ENCODE measurements at places on chromosomes 1 and 21. TPM values are rescaled to one million over a fixed set of nuclear protein-coding genes. Genes with fewer than 3 reads are reported as not detected.

DNA sequence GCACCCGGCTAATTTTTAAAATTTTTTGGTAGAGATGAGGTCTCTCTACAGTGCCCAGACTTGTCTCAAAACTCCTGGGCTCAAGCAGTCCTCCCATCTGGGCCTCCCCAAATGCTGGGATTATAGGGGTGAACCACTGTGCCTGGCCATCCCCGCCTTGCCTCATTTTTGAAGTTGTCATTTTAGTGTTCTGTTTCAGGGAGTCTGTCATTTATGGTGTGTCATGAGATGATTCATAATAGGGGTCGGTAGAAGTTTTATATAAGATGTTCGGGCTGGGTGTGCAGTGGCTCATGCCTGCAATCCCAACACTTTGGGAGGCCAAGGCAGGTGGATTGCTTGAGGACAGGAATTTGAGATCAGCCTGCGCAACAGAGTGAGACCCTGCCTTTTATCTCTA, 8.5 kb downstream of the PRCC start:
- H3K4me1 ChIP-seq, result peaks cover 48% of the 10 kb centered on the region
- no peaks in the 10 kb centered on the region for H3K27me3 ChIP-seq
- H3K36me3 ChIP-seq, result no peaks in the 10 kb centered on the region
- peak overlapping the region; percentile 71 for H3K27ac ChIP-seq
- no peak overlapping the region for H3K4me3 ChIP-seq

GRCh38 chr1:38465460-38465859, 394.1 kb downstream of the RRAGC start:
- H3K4me1 ChIP-seq, result no peaks in the 10 kb centered on the region
- H3K27me3 ChIP-seq, result no peaks in the 10 kb centered on the region
- H3K36me3 ChIP-seq, result no peaks in the 10 kb centered on the region
- H3K4me3 ChIP-seq, result no peak overlapping the region
- no peak overlapping the region for H3K27ac ChIP-seq

DNA sequence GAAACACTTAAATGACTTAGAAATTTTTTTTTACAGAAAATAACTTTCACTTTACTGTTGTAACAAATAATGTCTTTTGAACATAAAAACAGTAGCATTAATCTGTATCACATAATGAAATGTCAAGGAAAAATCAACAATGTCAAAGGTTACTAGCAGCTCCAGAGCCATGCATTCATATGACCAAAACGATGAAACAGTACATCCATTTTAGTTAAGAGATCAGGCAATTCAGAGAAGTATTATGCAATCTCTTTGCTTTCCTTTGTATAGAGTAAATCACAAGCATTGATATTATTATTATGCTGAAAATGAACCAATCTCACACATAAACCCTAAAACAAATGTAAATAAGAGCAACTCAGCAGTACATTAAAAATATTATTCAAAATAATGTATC, 748.9 kb downstream of the PLA2G4A start:
- no peak overlapping the region for H3K4me3 ChIP-seq
- peak; percentile 2 for DNase-seq
- no peaks in the 10 kb centered on the region for H3K4me1 ChIP-seq
- H3K27ac ChIP-seq, result no peak overlapping the region
- no peaks in the 10 kb centered on the region for H3K36me3 ChIP-seq

- no peaks in the 10 kb centered on the region for H3K4me1 ChIP-seq
- no peaks in the 10 kb centered on the region for H3K27me3 ChIP-seq
- no peak for DNase-seq
- no peaks in the 10 kb centered on the region for H3K36me3 ChIP-seq
Measured at GRCh38 chr1:33822396-33822795, 41.5 kb upstream of the HMGB4 start.

DNA sequence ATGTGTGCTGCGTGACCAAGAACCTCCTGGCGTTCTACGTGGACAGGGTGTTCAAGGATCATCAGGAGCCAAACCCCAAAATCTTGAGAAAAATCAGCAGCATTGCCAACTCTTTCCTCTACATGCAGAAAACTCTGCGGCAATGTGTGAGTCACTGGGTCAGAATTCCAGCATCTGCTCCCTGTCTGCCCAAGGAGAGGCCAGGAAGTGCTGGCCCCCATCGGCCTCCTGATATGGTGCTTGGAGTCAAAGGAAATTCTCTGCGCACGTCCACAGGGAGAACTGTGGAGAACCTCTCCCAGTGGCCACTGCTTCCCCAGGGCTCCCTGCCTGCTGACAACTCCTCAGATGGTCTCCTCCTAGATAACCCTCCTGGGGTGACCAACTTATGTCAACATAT, 25.6 kb upstream of the IL20 start:
- no peak for DNase-seq
- no peaks in the 10 kb centered on the region for H3K4me1 ChIP-seq
- H3K27ac ChIP-seq, result no peak overlapping the region
- H3K4me3 ChIP-seq, result no peak overlapping the region
- H3K27me3 ChIP-seq, result no peaks in the 10 kb centered on the region

DNA sequence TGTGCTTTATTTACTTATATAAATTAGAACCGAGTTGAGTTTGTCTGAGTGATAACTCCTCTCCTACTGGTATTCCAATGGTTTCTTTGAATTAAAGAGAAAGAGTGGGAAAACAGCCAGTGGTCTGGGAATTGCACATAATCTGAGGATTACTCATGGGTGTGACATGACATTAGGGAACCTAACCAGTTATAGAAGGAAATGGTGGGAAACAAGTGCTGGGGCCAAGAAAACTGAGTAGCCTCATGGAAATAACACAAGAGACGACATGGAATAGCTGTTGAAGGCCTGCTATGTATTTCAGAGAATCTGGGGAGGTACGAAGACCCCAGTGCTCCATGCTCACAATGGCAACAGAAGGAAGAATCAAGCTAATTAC, 41.8 kb upstream of the LRRC52 start:
- H3K27me3 ChIP-seq, result no peaks in the 10 kb centered on the region
- H3K4me1 ChIP-seq, result peaks cover under 1% of the 10 kb centered on the region
- no peak overlapping the region for H3K4me3 ChIP-seq
- DNase-seq, result peak; percentile 5
- no peaks in the 10 kb centered on the region for H3K36me3 ChIP-seq

- no peaks in the 10 kb centered on the region for H3K36me3 ChIP-seq
- H3K4me3 ChIP-seq, result no peak overlapping the region
- peaks cover 10% of the 10 kb centered on the region for H3K4me1 ChIP-seq
- no peak overlapping the region for H3K27ac ChIP-seq
- no peaks in the 10 kb centered on the region for H3K27me3 ChIP-seq
Measured at GRCh38 chr21:44972821-44973220, 33.0 kb downstream of the SLX9 start.

- DNase-seq, result peak; percentile 60
- H3K27ac ChIP-seq, result peak within 1 kb of the TSS; percentile 8
- no peaks in the 10 kb centered on the region for H3K36me3 ChIP-seq
- H3K4me1 ChIP-seq, result peaks cover 10% of the 10 kb centered on the region
Measured at GRCh38 chr1:32702599-32703478, at the start of gene SYNC. Gene SYNC, minus strand, starts transcription at chr1:32702770. Its CDS starts 110 bp downstream, at chr1:32702660.

The HENMT1 gene
- total RNA-seq, result 0.56 TPM

The ATP1A4 gene
- total RNA-seq, result not detected

The MFAP2 gene
- total RNA-seq, result 51.9 TPM

The LCE2D gene
- not detected for total RNA-seq

The OR6N1 gene
- total RNA-seq, result not detected
